Stimulated activated CD8-positive, alpha-beta memory T cell treated with anti-CD3 and anti-CD28 coated beads, Interleukin-7, amount 100 ng/mL, for 24 hours (primary cell): ENCODE measurements at places on chromosomes 16 and 17.

- DNase-seq, result no peak
Measured at GRCh38 chr16:53207810-53208752, 153.3 kb downstream of the CHD9 start.

DNA sequence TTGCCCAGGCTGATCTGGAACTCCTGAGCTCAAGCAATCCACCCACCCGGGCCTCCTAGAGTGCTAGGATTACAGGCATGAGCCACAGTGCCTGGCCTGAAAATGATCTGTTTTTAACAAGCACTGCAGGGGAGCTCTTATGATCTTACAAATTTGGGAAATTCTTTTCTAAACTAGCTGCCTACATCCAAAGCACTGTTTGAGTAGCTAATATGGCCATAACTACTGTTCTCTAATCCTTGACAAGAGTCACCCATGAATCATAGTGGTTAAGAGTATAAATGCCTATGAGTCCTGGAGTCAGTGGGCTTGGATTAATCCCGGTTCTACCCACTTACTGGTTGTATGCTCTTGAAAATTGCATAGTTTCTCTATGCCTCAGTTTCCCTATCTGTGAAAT is 1.4 kb upstream of the CPPED1 start:
- no peak for DNase-seq

DNA sequence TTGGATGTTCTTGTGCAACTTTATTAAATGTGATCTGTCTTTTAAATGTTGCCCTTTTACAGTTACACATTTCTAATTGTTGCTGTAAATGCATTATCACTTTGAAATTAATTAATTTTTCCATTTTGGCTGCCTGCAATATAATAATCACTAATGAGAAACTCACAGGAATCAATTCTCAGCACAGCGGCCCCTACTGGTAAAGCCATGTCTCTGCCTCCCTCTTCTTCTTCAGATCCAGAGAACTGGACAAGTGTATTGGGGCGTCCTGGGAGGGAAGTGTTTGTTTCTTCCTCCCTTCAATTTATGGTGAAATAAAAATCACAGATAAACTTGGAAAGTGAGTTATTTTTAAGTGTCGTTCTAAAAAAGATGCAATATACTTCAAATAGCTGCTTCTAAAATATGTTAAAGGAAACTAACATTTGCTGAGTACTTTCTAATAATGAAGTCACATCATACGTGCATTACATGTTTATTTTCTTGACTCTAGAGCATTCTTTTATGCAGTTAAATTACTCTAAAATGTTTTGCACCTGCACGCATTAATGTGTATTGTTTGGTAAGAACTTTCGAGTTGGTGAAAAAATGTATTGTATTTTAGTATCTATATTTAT is 338.0 kb downstream of the WWOX start:
- peak; percentile 12 for DNase-seq

DNA sequence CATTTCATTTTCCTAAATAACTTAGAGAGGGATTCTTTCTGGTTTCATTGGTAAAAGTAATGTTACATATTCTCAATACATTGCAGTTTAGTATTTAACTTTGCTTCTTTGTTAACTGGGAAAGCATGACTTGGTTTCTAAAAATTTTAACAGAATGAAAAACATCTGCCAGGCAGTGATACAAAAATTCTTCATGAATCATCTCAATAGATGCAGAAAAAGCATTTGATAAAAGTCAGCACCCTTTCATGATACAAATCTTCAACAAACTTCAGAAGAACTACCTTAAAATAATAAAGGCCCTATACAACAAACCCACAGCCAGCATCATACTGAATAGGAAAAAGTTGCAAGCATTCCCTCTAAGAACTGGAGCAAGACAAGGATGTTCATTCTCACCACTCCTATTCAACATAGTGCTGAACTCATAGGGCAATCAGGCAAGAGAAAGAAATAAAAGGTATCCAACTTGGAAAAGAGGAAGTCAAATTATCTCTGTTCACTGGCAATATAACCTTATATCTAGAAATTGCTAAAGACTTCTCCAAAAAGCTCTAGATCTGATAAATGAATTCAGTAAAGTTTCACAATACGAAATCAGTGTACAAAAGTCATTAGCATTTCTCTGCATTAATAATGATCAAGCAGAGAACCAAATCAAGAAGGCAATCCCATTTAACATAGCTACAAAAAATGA is 50.4 kb downstream of the SLFN5 start:
- DNase-seq, result no peak

GRCh38 chr16:67555795-67556212 is 6.5 kb upstream of the CTCF start:
- DNase-seq, result no peak

- no peak for DNase-seq
Measured at GRCh38 chr17:15509095-15509494, 41.7 kb upstream of the CDRT4 start.

- no peak for DNase-seq
Measured at GRCh38 chr17:55532670-55533069, 21.4 kb upstream of the SMIM36 start.

GRCh38 chr17:66775271-66775670 is 59.6 kb upstream of the CACNG5 start:
- no peak for DNase-seq

- DNase-seq, result no peak
Measured at GRCh38 chr16:89155851-89156739, 15.5 kb upstream of the CDH15 start.

- DNase-seq, result no peak
Measured at GRCh38 chr17:20009052-20009301, 182 bp upstream of the SPECC1 start.

DNA sequence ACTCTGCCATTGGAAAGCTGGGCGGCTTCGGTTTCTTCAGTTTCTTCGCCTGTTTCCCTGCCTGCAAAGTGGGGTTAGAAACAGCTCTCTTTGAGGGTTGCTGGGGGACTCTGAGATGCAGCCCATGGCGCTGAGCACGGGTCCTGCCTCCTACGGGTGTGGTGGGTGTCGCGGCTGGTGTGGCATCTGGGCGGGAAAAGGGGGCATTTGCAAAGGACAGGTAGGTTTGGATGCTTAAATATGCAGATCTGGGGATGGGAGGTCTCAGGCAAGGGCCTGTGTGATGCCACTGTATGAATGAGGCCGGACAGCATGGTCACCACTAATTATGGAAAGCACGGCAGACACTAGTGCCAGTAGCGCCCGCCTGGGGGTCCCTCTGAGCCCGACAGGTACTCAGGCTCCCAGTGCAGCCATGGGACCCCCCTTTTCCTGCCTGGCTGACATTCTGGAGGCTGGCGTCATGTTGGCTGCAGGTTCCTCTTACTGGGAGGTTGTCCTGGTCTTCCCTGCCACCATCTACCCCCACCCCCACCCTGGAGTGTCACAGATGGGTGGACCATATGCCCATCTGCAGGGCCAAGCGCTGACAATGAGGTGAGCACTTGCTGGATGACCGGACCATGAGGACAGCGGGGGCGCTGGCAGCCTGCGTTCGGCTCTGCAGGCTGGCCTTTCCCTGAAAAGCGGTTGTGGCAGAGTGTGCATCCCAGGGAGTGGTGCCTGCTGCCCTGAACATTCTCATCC is 237.7 kb downstream of the SEC14L1 start:
- DNase-seq, result no peak

- DNase-seq, result no peak
Measured at GRCh38 chr17:63356337-63356757, 89.8 kb downstream of the CYB561 start.

- no peak for DNase-seq
Measured at GRCh38 chr17:4897785-4898184, 1.6 kb upstream of the C17orf107 start.

DNA sequence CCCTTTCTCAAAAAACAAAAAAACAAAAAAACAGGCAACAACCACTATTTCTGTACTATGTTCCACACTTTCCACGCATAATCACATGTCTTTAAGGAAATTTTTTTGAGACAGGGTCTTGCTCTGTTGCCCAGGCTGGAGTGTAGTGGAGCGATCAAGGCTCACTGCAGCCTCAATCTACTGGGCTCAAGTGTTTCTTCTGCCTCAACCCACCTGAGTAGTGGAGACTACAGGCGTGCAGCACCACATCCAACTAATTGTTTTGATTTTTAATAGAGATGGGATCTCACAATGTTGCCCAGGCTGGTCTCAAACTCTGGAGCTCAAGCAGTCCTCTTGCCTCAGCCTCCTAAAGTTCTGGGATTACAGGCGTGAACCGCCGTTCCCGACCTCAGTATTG is 52.6 kb upstream of the BPTF start:
- no peak for DNase-seq
